CD4-positive, alpha-beta T cell treated with Interleukin-6 at 100 ng/mL for 8 hours (primary cell): ENCODE measurements at places on chromosomes 6 and 20.

DNA sequence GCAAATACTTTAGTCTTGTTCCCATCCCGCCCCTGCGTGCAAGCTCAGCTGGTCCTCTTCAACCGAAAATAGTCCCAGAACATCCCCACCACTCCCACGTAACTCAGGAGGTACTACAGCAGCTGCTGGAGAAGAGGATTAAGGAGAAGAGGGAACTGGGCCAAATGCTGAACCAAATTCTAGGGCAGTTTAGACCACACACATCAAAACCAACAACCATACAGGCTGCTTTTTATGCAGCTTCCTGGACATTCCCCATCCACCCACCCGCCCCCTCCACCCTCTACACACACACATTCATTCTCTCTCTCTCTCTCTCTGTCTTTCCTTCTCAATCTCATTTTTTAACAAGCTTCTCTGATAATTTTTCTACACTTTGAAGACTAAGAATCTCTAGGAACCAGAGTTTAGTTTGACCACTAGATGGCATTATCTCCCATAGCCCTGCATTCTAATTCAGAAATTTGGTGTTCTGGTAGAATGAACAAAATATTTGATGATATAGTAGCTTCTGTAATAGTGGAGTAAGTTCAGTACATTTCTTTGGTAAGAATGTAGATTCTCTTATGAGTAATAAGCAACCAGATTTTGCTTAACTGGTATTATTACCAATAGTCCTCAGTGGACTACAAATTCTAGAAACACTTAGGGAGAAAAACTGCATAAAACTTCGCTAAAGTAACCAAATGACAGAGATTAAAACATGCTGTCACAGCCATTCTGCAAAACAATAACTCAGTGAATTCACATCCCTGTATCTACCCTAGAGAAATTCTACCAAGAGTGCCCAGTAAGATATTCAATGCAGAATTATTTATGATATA is 52.1 kb upstream of the BEND6 start:
- DNase-seq, result peak; percentile 8

DNA sequence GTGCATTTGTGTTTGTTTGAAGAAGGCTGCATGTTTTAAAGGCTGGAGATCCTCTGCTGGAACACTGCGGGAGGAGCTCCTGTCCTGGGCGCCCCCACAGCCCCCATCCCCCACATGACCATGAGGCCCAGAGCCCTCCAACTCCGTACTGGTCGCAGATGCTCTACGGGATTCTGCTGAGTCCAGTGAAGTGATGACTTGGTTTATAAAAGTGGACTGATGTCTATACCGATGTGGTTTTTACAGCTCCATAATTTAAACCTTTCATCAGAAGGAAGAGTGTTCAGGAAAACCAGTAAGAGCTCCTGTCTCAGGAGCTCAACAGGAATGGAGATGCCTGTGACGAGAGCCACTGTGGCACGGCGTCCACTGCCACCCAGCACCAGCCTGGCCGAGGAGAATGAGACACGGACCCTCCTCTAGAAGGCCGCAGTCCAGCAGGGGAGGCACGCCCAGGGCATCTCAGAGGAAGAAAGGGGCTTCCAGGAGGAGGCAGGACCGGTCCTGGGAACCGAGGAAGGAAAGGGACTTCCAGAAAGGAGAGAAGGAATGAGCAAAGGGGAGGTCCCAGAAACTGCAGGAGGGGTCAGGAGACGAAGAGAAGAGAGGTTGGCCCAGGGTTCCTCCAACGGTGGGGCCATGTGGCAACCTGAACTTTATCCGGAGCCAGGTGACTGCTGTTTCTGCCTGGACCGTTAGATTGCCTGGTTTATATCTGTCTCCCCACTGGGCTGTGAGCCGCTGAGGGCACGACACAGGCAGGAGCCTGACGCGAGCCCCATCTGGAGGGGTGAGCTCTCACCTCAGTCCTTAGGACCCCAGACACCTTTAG is 26.9 kb downstream of the BFSP1 start:
- no peak for DNase-seq

- DNase-seq, result no peak
Measured at GRCh38 chr20:43903953-43904826, 10.5 kb upstream of the TOX2 start.

DNA sequence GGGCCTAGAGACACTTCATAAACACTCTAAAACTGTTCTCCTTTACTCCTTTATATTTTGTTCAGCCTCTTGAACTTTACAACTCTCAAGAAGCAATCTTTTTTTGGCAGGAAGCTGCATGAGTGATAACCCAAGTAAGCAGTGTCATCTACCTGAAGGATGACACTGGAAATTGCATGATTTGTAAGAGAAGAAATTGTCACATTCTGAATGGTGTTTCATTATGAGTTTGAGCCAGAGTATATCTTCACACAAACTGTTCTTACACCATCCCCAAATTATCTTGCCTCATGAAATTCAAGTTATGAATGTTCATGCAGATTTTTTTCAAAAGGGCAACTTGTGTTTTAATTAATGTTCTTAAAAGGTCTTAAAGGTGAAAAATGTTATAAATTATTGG is 799.3 kb downstream of the TBC1D32 start:
- DNase-seq, result no peak

DNA sequence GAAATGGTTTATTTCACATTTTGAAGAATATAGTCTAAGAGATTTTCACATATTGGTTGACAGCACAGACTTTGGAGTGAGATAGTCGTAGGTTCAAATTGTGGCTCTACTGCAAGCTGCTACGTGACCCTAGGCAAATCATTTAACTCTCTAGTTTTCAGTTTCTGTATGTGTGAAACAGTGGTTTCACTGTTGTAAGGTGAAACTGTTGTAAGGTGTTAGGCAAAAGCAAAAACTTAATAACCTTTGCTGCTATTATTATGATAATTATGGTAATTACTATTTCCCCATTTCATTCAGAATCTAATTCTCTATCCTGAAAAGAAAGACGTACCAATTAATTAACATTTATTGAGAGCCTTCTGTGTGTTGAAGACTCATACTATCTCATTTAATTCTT is 144.2 kb downstream of the REV3L start:
- DNase-seq, result no peak

DNA sequence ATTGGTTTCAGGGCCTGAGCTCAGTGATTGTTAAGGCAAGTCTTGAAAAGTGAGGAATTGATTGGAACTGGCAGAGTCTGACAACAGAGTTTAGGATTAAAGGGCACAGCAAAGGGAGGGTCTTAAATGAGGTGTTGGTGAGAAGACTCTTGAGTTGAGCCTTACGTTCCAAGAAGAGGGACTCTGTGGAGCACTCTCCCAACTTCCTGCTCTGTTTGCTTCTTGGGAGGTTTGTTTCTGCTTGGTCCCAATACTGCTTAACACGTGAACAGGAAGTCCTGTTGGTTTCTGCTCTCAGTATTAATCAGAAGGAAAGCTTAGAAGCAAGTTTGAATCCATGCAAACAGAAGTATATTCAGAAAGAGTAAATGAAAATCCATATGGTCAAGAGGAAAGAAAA is 15.6 kb upstream of the SYNDIG1 start:
- DNase-seq, result no peak
